ENCODE measurements at places on chromosomes 5 and 9.

GRCh38 chr5:15008476-15008875, 136.9 kb upstream of the ANKH start:
- DNase-seq = no peak

DNA sequence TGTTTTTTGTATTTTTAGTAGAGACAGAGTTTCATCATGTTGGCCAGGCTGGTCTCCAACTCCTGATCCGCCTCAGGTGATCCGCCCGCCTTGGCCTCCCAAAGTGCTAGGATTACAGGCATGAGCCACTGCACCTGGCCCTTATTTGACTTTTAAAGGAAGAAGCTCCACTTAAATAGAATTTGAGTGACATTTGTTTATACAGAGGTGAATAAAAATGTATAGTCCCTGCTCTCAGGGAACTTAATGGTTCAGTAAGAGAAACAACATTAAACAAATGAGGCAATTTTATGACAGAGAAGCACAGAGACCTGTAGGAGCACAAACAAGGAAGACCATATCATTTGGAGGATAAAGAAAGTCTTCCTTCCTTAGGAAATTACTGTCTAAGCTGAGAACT, 65.7 kb downstream of the C9orf152 start:
- no peak for DNase-seq

GRCh38 chr9:31790720-31791119, 593.7 kb upstream of the ACO1 start:
- DNase-seq = no peak

- DNase-seq = no peak
Observed at GRCh38 chr9:68706363-68707201, 1.5 kb downstream of the PIP5K1B start.

DNA sequence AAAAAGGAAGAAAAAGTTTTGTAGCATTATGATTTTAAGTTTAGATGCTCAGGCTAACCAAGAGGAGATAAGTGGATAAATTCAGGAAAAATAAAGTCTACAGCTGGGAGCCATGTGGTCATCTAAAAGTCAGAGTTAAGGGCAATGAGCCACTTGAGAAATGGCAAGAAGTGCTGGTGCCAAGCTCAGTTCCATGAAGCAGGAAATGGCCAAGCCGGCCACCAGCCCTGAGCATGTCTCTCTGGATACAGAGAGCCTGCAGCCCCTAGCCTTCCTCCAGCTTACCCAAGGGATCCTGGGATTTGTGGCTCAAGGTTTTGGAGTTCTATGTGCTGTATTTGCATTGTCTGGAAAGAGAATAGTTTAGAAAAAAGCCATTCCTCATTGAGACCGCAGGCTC, 12.2 kb upstream of the S1PR3 start:
- DNase-seq = no peak

- no peak for DNase-seq
Observed at GRCh38 chr5:143056792-143057579, 286.8 kb downstream of the ARHGAP26 start.

GRCh38 chr5:27403243-27403882, 365.0 kb upstream of the CDH9 start:
- no peak for DNase-seq

DNA sequence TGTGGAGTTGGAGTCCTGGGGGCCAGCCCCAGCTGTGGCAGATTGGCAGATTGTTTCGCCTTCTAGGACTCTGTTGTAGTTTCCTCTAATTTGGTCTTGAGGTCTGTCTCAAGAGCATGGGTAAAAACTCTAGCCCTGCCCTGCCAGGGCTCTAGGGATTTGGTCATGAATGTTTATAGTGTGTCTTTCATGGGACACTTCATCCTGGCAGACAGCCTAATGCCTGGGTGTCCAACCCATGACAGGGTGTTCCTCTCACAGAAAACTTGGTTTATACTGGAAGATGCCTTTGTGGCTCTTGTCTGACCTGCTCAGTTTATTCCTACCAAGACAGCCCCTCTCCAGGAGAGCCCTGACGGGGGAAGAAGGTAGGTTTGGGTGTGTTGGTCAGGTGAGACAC, 45.5 kb downstream of the GALNT12 start:
- no peak for DNase-seq
